ENCODE measurements at places on chromosomes 16 and 17.

- DNase-seq: no peak
These were observed 16.2 kb downstream of the IRX5 start for GRCh38 chr16:54946909-54947308.

DNA sequence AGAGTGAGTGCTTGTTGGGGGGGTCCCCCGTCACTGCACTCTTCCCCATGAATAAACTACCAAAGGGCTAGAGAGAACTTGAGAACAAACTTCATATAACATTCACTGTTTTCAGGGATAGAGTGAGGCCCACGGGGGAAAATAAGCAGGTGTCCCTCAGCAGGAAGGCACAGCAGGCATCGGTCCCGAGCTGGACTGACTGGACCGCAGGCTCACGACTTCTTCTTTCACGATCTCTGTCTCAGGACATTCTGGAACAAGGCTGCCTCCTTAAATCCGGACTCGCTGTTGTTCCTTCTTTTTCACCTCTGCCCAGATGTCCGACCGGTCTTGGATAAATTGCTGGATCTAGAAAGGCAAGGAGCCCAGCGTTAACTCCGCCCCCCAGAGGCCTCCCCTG lies 14.8 kb downstream of the CCDC42 start:
- no peak for DNase-seq

GRCh38 chr16:88337021-88337420 lies 45.7 kb upstream of the ZNF469 start:
- no peak for DNase-seq

DNA sequence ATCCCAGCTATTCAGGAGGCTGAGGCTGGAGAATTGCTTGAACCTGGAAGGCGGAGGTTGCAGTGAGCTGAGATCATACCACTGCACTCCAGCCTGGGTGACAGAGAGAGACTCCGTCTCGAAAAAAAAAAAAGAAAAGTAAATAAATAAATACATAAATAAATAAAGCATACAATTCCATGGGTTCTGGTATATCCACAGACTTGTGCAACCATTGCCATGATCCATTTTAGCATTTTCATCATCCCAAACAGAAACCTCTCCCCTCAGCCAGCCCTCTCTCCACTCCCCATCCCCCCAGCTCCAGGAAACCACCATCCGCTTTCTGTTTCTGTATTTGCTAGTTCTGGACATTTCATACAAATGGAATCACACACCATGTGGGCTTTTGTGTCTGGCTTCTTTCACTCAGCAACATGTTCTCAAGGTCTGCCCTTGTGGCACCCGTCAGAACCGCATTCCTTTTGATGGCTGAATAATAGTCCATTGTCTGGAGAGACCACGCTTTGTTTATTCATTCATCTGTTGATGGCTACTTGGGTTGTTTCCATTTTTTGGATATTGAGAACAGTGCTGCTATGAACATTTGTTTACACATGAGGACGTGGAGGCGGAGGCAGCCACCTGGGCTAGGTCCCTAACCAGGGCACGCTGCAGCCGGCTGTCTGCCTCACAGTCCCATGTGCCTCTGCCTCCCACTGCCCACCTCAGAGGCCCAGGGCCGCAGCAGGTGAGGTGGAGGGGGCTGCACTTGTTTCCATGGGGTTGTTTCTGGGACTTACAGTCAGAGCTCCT lies 76.2 kb downstream of the NT5M start:
- no peak for DNase-seq

DNA sequence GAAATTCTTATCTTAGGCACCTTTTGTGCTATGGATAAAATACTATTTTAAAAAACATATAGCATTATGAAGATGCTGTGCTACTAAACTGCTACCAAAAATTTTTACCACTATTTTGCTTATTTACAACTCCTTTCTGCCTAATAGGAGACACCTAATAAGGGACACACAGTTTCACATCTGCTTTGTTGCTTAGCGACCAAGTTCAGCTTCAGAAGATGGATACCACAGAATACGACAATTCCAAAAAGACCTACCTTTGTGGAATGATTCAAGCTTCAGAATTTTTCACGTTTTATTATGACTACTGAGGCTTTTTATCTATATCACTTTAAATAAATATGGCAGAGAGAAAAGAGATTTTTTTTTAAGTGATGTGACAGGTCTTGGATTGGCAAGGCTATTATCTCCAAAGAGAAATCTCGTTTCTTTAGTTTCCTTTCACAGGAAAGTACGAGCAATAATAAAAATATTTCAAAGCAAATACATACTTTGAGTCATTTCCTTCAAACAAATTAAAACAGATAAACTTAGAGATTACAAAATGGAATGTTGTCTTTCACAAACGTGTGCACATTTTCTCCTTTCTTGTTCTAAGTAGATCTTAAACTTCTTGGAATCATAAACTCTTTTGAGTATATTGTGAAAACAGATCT lies 35.4 kb downstream of the SPAG9 start:
- DNase-seq: no peak

DNA sequence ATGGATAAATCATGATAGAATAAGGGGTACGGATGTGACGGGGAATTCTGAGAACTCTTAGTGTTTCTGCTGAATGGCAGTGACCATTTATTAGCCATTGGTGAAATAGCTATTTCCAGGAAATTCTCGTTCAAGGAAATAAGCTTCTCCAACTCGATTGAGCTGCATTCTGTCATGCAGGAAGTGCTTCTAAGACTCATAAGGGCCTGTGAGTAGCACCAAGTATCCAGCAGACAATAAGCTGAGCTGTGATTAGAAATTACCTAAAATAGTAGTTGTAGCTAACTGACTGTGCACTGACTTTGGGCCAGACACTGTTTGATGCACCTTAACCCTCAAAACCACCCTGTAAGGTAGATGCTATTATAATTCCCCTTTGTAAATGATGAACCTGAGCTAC lies 107.8 kb upstream of the IRX5 start:
- DNase-seq: no peak

DNA sequence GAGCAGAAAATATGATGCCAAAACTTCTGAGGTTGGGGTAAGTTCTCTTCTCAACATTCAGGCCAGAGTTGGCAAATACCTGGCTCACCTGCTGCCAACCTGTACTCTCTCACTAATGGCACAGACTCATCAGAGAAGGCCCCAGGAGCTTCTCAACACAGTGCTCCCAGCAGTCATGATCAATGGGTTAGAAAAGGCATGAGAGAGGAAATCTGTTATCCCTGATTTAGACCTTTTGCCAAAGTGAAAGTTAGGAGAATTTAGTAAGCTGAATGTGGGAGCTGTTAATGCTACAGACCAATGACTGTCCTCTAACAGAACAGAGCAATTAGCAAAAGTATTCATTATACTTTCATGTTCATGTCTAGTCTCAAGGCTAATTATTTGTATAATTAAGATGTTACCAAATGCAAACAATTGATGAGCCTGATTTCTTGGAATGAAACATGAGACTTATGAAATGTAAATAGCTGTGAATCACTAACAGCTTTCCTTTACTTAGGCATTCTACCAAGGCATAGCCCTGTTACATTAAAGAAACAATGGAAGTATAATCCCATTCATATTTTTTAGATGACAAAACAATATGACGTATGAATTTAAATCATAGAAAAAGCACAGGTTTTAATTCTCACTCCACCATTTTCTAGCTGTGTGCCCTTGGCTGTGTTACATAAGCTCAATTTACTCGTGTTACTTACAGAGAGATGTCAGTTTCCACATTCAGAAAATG lies 68.7 kb upstream of the MARCHF10 start:
- no peak for DNase-seq

DNA sequence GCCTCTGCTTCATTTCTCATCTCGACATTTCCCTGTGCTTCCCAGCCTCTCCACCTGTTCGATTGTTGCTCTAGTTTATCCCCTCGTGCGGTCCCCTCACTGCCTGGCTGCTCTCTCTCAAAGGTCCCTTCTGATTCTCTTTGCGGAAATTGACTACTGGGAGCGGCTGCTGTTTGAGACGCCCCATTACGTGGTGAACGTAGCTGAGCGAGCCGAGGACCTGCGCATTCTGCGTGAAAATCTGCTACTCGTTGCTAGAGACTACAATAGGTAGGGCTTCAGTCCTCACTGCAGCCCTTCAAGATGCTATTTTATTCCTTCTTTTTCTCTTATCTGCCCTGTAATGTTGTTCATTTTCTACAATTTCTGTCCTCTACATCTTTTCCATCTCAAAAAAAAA lies 39.4 kb downstream of the DNAH2 start:
- no peak for DNase-seq

GRCh38 chr16:4370151-4370550 lies 1.5 kb upstream of the VASN start:
- no peak for DNase-seq

DNA sequence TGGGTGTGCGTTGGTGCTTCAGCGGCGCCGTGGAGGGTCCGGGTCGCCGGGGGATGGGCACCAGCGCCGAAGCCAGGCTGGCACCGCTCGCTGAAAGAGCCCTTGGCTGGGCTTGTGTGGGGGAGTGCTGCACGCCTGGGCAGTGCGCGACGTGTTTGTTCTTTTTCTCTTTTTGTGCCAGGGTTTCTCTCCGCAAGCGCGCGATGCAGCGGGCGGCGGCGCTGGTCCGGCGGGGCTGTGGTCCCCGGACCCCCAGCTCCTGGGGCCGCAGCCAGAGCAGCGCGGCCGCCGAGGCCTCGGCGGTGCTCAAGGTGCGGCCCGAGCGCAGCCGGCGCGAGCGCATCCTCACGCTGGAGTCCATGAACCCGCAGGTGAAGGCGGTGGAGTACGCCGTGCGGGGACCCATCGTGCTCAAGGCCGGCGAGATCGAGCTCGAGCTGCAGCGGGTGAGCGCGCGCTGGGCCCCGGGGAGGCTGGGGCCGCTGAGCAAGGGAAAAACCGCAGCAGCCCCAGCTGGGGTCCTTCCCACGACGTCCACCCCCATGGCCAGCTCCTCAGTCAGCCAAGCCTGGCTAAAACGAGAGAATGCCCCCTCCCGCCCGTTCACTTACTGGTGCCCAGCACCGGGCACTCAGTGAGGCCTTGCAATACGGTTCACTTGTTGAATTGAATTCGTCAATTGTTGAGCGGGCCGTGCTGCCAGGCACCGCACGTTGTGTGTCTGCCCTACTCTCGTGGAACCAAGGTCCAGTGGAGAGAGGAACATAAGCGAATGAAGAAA lies 541 bp downstream of the GPT2 start:
- DNase-seq: no peak

GRCh38 chr16:78461496-78462287 lies 362.2 kb downstream of the WWOX start:
- DNase-seq: no peak
